ENCODE measurements at places on chromosomes 2 and 18.

DNA sequence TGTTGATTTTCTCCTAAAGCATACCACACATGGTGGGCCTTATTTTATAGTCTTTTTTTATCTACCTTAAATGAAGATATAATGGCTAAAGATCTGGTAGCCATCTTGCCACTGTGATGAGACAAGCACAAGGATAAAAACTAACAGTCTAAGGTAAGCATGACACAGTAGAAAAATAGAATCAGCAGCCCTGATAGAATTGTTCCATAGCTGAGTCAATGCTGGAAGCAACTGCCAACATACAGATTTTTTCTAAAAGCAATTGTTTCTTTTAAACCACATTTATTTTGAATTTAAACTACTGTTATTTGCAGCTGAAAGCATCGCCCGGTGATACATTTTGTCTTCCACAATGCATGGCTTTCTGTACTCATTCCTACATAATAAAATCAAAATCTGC, 1091.5 kb upstream of the CHAC2 start:
- H3K36me3 ChIP-seq: no peaks in the 10 kb centered on the region
- DNase-seq: no peak

- H3K27me3 ChIP-seq: no peaks in the 10 kb centered on the region
- H3K4me1 ChIP-seq: peaks cover 21% of the 10 kb centered on the region
- DNase-seq: no peak
- no peak overlapping the region for H3K4me3 ChIP-seq
Measured at GRCh38 chr2:85800586-85800985, 46.8 kb downstream of the ATOH8 start.

DNA sequence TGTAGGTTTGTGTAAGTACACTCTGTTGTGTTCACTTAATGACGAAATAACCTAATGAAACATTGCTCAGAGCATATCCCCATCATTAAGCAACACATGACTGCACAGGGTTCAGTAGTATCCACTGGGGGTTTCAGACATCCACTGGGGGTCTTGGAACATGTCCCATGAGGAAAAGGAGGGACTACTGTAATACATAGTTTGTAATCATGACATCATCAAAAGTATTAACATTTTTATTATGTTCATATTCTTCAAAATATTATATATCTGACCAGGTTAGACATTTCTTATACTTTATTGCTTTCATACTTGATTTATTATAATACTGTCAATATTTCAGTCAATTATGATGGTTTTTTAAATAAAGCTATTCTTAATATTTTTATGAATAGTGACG, 54.4 kb upstream of the EMILIN2 start:
- no peaks in the 10 kb centered on the region for H3K27me3 ChIP-seq
- no peak overlapping the region for H3K27ac ChIP-seq
- peaks cover 49% of the 10 kb centered on the region for H3K36me3 ChIP-seq
- H3K4me1 ChIP-seq: no peaks in the 10 kb centered on the region
- no peak overlapping the region for H3K4me3 ChIP-seq

DNA sequence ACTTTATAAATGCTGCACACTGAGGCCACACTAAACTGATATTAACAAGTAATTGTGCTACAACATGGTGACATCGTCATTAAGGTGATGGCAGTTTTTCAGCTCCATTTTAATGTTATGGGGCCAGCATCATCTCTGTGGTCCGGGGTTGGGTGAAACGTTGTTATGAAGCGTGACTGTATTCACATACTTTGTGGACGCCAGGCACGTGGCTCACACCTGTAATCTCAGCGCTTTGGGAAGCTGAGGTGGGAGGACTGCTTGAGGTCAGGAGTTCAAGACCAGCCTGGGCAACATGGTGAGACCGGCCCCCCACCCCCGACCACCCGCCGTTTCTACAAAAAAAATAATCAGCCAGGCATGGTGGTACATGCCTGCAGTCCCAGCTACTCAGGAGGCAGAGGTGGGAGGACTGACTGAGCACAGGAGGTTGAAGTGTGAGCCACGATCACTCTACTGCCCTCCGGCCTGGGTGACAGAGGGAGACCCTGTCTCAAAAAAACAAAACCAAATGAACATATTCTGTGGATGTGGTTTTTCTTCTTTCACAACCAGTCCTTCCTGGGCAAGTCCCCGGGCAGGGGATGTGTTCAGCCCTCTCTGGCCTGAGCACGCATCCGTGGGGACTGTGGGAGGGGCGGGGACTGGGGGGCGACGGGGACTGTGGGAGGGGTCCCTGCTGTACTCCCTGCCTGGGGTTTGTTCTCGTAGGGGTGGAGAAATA, 12.9 kb upstream of the GAL3ST2 start:
- no peaks in the 10 kb centered on the region for H3K36me3 ChIP-seq
- H3K27me3 ChIP-seq: no peaks in the 10 kb centered on the region
- no peak overlapping the region for H3K27ac ChIP-seq
- no peak overlapping the region for H3K4me3 ChIP-seq

- no peaks in the 10 kb centered on the region for H3K27me3 ChIP-seq
- no peak overlapping the region for H3K27ac ChIP-seq
- H3K4me1 ChIP-seq: peaks cover 21% of the 10 kb centered on the region
- H3K36me3 ChIP-seq: no peaks in the 10 kb centered on the region
- peak; percentile 79 for DNase-seq
Measured at GRCh38 chr2:241064008-241064801, 37.9 kb downstream of the MTERF4 start.

Measured in vagina (tissue), 2 donors.